B cell (primary cell): ENCODE measurements at places on chromosomes 11 and 22.

DNA sequence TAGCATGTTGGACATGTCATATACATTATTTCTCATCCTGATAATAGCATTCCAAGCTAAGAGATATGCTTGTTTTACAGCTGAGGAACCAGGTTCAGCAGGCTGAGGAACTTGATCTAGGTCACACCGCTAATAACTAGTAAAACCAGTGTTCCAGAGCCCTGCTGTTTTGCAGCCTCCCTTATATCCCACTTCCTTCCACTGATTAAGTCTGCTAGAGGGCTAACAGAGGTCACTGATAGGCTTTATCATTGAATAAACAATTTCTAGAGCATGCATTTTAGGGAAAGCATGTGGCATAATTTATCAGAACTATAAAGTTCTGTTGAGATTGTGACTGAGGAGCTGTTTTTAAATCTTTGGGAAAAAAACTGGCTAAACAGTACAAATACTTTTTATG, 54.0 kb downstream of the UVRAG start:
- DNase-seq, result no peak

- no peak for DNase-seq
Observed at GRCh38 chr22:20008221-20008995, 8.2 kb downstream of the ARVCF start.

DNA sequence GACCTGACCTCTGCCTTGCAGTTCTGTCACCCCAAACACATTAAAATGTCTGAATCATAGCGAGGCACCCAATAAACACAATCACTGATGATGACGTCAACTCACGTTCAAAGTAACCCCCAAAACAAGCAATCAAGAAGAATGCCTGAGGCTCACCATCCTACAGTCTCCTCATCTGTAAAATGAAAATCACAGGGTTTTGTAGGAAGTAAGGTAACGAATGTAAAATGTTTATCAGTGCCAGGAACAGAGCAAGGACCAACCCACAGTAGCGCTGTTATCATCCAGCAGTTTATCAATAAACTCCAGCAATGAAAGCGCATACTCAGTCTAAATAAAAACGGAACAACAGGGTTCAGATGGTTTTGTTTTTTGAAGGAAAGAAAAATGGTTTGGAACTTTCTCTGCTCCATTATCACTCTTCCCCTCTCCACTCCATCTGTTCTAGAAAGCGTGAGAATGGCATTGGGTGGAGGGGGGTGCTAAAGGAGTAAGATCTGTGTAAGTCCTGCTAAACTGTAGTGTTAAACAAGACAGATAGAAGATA, 110.5 kb downstream of the MICAL3 start:
- no peak for DNase-seq

- no peak for DNase-seq
Observed at GRCh38 chr11:48005136-48005535, 24.8 kb downstream of the PTPRJ start.

GRCh38 chr11:75246671-75247350, 6.2 kb downstream of the TPBGL start:
- no peak for DNase-seq

DNA sequence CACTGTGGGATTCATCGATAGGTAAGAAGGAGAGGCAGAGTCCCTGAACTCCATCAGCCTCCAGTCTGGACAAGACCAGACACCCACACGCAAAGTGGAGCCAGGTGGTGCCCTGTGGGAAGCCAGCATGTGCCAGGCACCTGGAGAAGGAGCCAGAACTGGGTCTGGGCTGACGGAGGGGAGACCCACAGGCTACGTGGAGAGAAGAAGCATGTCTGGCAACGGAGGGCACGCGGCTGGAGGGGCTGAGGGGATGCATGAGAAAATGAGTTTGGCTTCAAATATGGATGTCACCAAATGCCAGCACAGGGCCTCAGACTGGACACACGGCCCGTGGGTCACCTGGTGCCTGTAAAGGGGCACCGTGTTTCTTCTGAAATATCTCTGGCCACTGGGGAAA, 55.7 kb downstream of the LINC01488 start:
- DNase-seq, result no peak

DNA sequence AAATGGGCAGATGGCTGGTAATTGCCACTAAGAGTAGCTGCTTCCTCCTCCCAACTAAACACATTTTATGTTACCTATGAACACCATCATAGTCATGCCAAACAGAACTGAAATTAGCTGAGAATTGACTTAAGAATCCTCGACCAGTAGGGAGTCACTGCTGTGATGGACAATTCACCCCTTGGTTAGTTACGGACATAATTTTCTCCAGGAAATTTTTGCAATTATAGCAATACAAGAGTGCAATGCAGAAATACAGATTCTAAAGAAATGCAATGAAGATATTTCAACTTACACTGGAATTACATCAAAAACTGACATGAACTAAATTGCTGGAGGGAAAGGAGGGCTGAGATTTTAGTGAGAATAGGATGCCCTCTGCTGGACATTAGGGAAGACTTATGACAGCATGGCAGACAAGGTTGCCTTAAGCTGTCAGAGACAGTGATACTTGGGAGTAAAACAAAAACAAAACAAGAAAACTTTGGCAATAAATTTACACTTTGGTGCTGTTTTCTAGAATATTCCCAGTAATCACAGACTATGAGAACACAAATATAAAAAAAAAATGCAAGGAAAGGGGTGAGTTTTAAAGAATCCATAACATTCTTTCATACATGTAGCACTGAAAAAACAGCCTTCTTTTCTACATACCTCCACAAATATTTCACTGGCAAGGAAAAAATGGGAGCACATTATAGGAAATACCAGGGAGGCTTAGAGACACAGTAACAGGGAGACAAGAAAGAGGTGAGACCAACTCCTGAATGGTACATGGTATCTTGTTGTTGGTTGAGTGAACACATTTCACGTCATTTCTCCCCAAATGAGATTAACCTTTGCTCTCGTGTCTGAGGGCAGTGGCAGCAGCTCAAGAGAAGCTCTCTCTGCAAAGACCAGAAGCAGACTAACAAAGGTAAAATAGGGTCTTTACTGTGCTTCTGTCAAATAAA, 11.2 kb upstream of the PPP2R1B start:
- DNase-seq, result peak; percentile 79

GRCh38 chr11:2592559-2593392, 107.0 kb downstream of the KCNQ1OT1 start:
- DNase-seq, result no peak

- no peak for DNase-seq
Observed at GRCh38 chr11:19817870-19818269, 105.2 kb downstream of the NAV2 start.

- DNase-seq, result no peak
Observed at GRCh38 chr11:76243193-76243956, 37.1 kb upstream of the WNT11 start.

- no peak for DNase-seq
Observed at GRCh38 chr11:32420937-32421901, 14.1 kb downstream of the WT1 start.

DNA sequence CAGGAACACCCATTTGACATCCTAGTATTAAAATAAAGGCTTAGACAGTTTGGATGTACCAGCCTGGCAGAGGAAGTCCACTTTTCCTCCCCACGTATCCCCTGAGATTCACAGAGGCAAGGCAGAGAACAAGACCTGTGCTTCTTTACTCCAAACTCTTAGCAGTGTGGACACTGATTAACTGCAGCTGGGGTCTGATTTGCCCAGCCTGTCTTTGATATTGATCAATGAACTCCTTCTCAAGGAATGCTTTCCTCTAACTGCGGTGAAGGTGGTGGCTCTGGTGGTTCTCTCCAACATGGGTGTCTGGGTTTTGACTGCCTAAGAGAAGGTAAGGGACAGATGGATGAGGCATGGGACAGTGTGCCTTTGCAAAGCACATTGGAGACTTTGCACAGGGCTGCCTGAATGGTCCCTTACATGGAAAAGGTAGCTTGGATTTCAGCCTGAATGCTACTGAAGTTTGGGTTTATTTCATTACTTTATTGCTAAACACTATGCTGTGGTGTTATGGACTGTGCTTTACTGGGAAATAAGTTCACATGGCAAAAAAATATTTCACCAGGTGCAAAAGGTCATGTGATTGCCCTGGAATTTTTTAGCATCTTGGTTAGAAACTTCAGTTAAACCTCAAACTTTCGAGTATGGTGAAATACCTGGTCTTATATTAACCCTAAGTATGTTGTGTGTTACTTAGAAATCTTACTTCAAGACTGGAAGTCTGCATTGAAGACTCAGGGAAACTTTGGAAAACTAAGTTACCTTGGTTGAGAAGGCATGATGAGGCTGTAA, 1.8 kb downstream of the GAS2 start:
- DNase-seq, result no peak

DNA sequence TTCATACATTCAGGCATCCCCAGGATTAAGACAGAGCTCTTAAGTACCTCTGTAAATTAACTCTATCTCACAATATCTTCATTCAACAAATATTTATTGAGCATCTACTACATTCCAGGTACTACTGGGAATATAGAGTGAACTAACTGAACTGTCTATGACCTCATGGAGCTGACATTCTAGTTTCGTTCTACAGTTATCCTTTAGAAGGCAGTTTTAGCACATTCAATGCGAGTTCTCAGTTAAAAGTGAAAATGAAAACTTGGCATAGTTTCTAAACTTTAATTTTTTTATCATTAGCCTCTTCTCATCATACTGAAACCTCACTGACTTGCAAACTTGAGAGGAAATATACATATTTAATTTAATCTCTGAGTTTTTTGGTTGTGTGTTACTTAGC, 10.7 kb upstream of the MS4A6E start:
- no peak for DNase-seq
